LHCN-M2 (cell line): ENCODE measurements at places on chromosomes 12 and 14. TPM values are rescaled to one million over a fixed set of nuclear protein-coding genes. Genes with fewer than 3 reads are reported as not detected.

Gene STYX
- total RNA-seq = 20.2 and 20.5 TPM in 2 replicates

Gene FAM90A1
- total RNA-seq = not detected in 2 replicates

Gene NCAPD2
- total RNA-seq = 93.5 and 112 TPM in 2 replicates

Gene FOXG1
- not detected in 2 replicates for total RNA-seq

Gene SFSWAP
- 20.0 and 27.4 TPM in 2 replicates for total RNA-seq

Gene BATF
- total RNA-seq = not detected in 2 replicates

Gene NOVA1
- total RNA-seq = 0.77 and 1.3 TPM in 2 replicates

Gene PIWIL1
- total RNA-seq = not detected in 2 replicates

Gene GPR137C
- 1.7 and 2.3 TPM in 2 replicates for total RNA-seq

Gene KRT73
- total RNA-seq = not detected in 2 replicates

Gene APOF
- not detected in 2 replicates for total RNA-seq

Gene PRH2
- total RNA-seq = 1.0 TPM in 1 of 2 replicates, not detected in the other

Gene MUCL1
- not detected in 2 replicates for total RNA-seq

Gene SMIM41
- not detected in 2 replicates for total RNA-seq

Gene MYH7
- 0.06 and 0.17 TPM in 2 replicates for total RNA-seq

Gene PTGDR
- not detected in 2 replicates for total RNA-seq

Gene KRT82
- total RNA-seq = not detected in 2 replicates

Gene MGAT2
- 97.6 and 105 TPM in 2 replicates for total RNA-seq
